ENCODE measurements at places on chromosomes 16 and 17. TPM values are rescaled to one million over a fixed set of nuclear protein-coding genes. Genes with fewer than 3 reads are reported as not detected.

DNA sequence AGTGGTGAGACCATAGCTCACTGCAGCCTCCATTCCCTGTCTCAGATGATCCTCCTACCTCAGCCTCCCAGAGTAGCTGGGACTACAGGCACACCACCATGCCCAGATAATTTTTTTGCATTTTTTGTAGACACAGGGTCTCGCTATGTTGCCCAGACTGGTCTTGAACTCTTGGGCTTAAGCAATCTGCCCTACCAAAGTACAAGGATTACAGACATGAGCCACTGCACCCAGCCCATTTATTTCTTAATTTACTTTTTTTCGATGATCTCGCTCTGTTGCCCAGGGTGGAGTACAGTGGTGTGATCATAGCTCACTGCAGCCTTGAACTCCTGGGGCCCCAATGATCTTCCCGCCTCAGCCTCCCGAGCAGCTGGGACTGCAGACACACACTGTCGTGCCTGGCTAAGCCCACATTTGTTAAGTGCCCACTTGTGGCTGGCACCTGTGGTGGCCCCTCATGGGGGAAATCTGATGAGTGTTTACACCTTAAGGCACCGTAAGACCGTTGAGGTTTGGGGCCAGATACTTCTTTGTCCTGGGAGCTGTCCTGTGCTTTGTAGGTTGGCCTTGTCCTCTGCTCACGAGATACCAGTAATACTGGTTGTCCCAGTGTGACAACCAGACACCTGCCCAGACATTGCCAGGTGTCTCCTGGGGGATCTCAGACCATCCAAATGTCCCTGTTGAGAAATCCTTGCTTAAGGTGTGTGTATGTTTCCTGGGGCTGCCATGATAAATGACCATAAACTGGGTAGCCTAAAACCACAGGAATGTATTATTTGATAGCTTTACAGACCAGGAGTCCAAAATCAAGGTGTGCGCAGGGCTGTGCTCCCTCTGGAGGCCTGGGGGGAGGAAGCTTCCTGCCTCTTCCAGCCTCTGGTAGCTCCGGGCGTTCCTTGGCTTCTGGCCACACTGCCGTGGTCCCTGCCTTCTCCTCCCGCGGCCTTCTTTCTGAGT is 141.4 kb upstream of the GSE1 start:
- DNase-seq: peak; percentile 81
- no peaks in the 10 kb centered on the region for H3K27me3 ChIP-seq
- peaks cover 19% of the 10 kb centered on the region for H3K4me1 ChIP-seq
- H3K27ac ChIP-seq: peak overlapping the region; percentile 80
- no peaks in the 10 kb centered on the region for H3K36me3 ChIP-seq
- no peak overlapping the region for H3K4me3 ChIP-seq

- no peak overlapping the region for H3K27ac ChIP-seq
- DNase-seq: no peak
- no peaks in the 10 kb centered on the region for H3K27me3 ChIP-seq
- H3K4me3 ChIP-seq: no peak overlapping the region
Measured at GRCh38 chr17:47288531-47289116, 35.0 kb downstream of the ITGB3 start.

DNA sequence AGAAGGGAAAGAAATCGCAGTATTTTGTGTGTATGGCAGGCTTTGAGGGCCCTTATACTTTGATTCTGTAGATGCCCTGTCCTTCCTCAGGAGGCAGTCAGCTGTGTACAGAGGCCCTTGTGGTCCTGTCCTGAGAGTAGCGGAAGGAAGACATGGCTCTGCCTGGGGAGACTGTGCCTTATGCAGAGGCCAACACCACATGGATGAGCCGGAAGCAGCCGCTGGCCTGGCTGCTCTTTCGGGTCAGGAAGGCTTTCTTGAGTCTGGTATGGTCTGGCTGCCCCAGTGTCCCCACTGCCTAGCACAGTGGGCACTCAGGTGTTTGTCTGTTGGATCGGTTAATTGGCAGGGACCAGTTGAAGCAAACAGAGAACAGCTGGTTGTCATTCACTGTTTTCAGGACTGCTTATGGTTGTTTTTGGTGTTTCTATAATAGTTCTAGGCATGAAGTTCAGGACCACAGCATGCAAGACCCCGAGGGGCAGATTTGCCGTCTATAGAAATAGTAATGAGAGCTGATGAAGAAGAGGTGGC is 12.4 kb downstream of the USP10 start:
- no peak overlapping the region for H3K27ac ChIP-seq
- H3K4me3 ChIP-seq: no peak overlapping the region
- DNase-seq: no peak

DNA sequence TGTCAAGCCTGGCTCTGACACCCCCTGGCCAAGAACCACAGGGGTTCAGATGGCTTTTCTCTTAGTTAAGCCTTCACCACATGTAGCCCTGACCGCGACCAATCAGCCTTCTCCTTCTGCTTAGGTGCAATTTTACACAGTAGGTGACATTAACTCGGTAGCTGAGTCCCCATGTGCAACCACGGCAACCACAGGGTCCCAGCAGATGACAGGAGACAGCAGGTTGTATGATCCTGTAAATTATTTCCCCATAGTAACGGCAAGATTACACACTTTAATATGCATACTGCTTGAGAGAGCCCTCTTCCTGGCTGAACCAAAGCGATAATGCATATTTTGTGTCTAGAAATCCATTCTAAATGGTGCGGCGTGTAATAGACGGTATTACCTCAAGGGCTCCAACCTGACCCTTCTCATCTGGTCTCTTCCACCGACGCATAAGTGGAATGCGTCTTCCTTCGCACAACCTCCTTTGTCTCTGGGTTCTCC is 458.7 kb upstream of the ZFHX3 start:
- H3K36me3 ChIP-seq: no peaks in the 10 kb centered on the region
- no peaks in the 10 kb centered on the region for H3K4me1 ChIP-seq
- no peak for DNase-seq
- H3K27me3 ChIP-seq: no peaks in the 10 kb centered on the region

- no peak for DNase-seq
- H3K4me1 ChIP-seq: no peaks in the 10 kb centered on the region
- no peaks in the 10 kb centered on the region for H3K27me3 ChIP-seq
- no peaks in the 10 kb centered on the region for H3K36me3 ChIP-seq
- no peak overlapping the region for H3K4me3 ChIP-seq
- no peak overlapping the region for H3K27ac ChIP-seq
Measured at GRCh38 chr16:17446661-17447060, 24.1 kb downstream of the XYLT1 start.

The NXPH3 gene
- 1.7 TPM for total RNA-seq

GRCh38 chr16:51048544-51048943 is 102.5 kb downstream of the SALL1 start:
- DNase-seq: no peak
- no peak overlapping the region for H3K4me3 ChIP-seq
- H3K36me3 ChIP-seq: no peaks in the 10 kb centered on the region
- no peak overlapping the region for H3K27ac ChIP-seq

GRCh38 chr17:16444258-16444886 is 29.0 kb downstream of the TRPV2 start:
- peaks cover 28% of the 10 kb centered on the region for H3K36me3 ChIP-seq
- H3K27me3 ChIP-seq: no peaks in the 10 kb centered on the region
- DNase-seq: peak; percentile 39
- H3K4me1 ChIP-seq: peaks cover 40% of the 10 kb centered on the region

DNA sequence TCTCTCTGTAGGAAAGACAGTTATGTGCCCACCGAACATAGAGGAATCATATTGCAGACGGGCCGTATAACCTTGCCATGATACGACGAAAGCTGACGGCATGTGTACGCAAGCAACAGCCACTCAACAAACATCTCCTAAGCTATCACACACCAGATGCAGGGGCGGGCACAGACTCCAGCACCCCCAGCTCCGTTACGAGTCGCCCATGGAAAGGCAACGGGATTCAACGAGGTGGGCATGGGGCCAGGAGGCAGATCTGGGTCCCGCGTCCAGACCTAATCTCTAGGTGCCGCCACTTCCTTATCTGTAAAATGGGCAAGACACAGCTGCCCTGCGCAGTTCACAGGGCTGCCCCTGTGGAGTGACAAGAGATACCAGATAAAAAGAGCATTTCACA is 35.6 kb downstream of the ABR start:
- H3K27ac ChIP-seq: no peak overlapping the region
- no peaks in the 10 kb centered on the region for H3K27me3 ChIP-seq
- no peak overlapping the region for H3K4me3 ChIP-seq
- no peak for DNase-seq
- H3K36me3 ChIP-seq: no peaks in the 10 kb centered on the region

- H3K36me3 ChIP-seq: peaks cover 1% of the 10 kb centered on the region
- H3K4me1 ChIP-seq: no peaks in the 10 kb centered on the region
- no peak overlapping the region for H3K4me3 ChIP-seq
- no peak overlapping the region for H3K27ac ChIP-seq
Measured at GRCh38 chr16:69302301-69302700, 8.8 kb upstream of the VPS4A start.

The ATP1B2 gene
- 0.14 TPM for total RNA-seq

The CPHXL2 gene
- not detected for total RNA-seq

GRCh38 chr17:62797959-62798358 is 10.2 kb downstream of the MARCHF10 start:
- no peaks in the 10 kb centered on the region for H3K36me3 ChIP-seq
- no peaks in the 10 kb centered on the region for H3K4me1 ChIP-seq

- peak overlapping the region; percentile 78 for H3K27ac ChIP-seq
- peaks cover 75% of the 10 kb centered on the region for H3K4me1 ChIP-seq
- no peak for DNase-seq
- H3K36me3 ChIP-seq: 0 out of 2 replicates have a peak, but pooled peaks cover 2% of the 10 kb centered on the region
- H3K4me3 ChIP-seq: peak overlapping the region; percentile 15
Measured at GRCh38 chr16:81447383-81448101, 2.9 kb downstream of the CMIP start.

DNA sequence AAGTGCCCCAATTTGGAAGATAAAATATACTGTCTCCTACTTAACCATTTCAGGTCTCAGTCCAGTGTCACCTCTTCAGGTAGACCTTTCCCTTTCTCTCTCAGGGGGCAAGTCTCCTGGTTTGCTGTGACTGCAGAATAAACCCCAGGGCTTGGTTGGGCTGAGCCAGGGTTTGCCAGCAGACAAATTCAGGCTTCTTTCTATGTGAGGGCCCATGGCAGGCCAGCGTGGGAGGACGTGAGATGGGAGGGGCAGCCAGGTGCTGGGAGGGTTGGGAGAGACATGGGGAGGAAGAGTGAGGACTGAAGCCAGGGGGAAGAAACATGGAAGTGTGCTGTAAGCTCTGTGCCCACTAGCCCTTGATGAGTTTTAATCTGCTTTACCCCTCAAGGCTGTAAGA is 163.2 kb downstream of the SPECC1 start:
- no peak overlapping the region for H3K4me3 ChIP-seq
- H3K27ac ChIP-seq: peak overlapping the region; percentile 93
- DNase-seq: no peak

DNA sequence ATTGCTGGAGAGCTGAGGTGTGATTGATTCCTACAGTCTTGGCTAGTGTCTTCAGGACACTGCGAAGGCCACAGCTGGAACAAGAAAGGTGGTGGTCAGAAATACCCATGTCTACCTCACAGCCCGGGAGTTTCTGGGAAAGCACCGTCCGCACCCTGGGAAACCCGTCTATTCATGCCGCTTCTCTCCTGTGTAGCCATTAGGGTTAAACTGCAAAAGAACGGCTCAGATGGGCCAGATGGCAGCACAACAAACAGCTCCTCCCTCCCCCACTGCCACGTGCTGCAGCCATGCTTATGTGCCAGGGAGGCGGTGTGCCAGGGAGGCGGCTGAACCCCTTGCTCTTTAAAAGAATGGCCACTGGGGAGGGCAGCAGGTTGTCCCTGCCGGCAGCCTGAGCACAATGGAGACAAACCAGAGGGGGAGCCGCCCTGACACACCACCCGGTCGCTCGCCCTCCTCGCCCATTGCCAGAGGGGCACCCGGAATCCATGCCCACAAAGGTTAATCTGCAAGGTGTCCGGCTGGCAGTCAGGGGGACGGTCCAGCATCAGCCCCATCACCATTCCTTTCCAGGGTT is 65.2 kb downstream of the CYTH1 start:
- no peaks in the 10 kb centered on the region for H3K36me3 ChIP-seq
- peaks cover 20% of the 10 kb centered on the region for H3K4me1 ChIP-seq
- H3K27ac ChIP-seq: no peak overlapping the region
- H3K27me3 ChIP-seq: no peaks in the 10 kb centered on the region
- no peak overlapping the region for H3K4me3 ChIP-seq
- DNase-seq: no peak

The KRT12 gene
- not detected for total RNA-seq
